ENCODE measurements at places on chromosomes 6 and 20. TPM values are rescaled to one million over a fixed set of nuclear protein-coding genes. Genes with fewer than 3 reads are reported as not detected.

The SERINC3 gene
- total RNA-seq: 107 TPM

The HEY2 gene
- total RNA-seq: 1.0 TPM

The DEFB129 gene
- total RNA-seq: not detected

GRCh38 chr6:105561486-105561885 is 158.6 kb upstream of the PREP start:
- H3K36me3 ChIP-seq: no peaks in the 10 kb centered on the region
- no peak overlapping the region for H3K27ac ChIP-seq
- DNase-seq: no peak
- H3K4me3 ChIP-seq: no peak overlapping the region
- no peaks in the 10 kb centered on the region for H3K4me1 ChIP-seq

DNA sequence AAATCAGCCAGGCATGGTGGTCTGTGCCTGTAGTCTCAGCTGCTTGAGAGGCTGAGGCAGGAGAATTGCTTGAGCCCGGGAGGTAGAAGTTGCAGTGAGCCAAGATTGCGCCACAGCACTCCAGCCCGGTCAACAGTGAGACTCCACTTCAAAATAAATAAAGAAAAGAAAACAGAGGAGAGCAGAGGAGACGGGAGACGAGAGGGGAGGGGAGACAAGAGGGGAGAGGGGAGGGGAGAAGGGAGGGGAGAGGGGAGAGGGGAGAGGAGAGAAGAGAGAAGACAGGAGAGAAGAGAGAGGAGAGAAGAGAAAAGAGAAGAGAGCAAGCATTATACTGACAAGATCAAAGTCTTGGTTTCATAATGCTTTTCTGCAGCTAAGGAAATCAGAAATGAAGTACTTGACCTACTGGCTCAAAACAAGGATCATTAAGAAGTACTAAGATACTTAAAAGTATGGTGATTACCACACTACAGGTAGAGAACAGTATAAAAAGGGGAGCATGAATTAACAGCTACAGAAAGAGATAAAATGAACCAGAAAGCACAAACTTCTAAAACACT is 30.5 kb downstream of the FAM8A1 start:
- H3K4me3 ChIP-seq: no peak overlapping the region
- no peaks in the 10 kb centered on the region for H3K4me1 ChIP-seq
- no peak for DNase-seq
- H3K27ac ChIP-seq: no peak overlapping the region
- peaks cover 33% of the 10 kb centered on the region for H3K36me3 ChIP-seq

GRCh38 chr6:111583986-111584385 is 21.7 kb downstream of the TRAF3IP2 start:
- H3K36me3 ChIP-seq: peaks cover 4% of the 10 kb centered on the region
- no peak overlapping the region for H3K27ac ChIP-seq
- no peak for DNase-seq
- H3K4me3 ChIP-seq: no peak overlapping the region
- peaks cover 7% of the 10 kb centered on the region for H3K4me1 ChIP-seq

GRCh38 chr6:51350308-51350904 is 531.7 kb downstream of the TFAP2B start:
- no peak for DNase-seq
- H3K27ac ChIP-seq: no peak overlapping the region
- no peaks in the 10 kb centered on the region for H3K4me1 ChIP-seq
- H3K36me3 ChIP-seq: no peaks in the 10 kb centered on the region

DNA sequence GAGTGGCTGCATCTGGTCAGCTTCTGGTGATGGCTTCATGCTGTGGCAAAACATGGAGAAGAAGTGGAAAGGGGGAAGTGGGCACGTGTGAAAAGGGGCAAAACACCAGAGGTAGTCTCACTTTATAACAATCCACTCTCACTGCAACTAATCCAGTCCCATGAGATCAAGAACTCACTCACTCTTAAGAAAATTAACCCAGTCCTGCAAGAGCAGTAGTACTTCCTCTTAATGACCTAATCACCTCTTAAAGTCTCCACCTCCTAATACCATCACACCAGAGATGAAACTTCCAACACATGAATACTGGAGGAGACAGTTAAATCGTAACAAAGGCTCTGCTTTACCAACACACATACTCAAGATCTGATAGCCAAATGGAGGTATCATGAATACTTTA is 152.6 kb downstream of the THEMIS start:
- DNase-seq: no peak
- no peaks in the 10 kb centered on the region for H3K36me3 ChIP-seq
- no peaks in the 10 kb centered on the region for H3K4me1 ChIP-seq
- no peaks in the 10 kb centered on the region for H3K27me3 ChIP-seq
- H3K4me3 ChIP-seq: no peak overlapping the region

- no peaks in the 10 kb centered on the region for H3K36me3 ChIP-seq
- H3K27me3 ChIP-seq: no peaks in the 10 kb centered on the region
- no peaks in the 10 kb centered on the region for H3K4me1 ChIP-seq
- no peak for DNase-seq
- H3K4me3 ChIP-seq: no peak overlapping the region
Measured at GRCh38 chr6:153588330-153588729, 450.7 kb upstream of the OPRM1 start.

DNA sequence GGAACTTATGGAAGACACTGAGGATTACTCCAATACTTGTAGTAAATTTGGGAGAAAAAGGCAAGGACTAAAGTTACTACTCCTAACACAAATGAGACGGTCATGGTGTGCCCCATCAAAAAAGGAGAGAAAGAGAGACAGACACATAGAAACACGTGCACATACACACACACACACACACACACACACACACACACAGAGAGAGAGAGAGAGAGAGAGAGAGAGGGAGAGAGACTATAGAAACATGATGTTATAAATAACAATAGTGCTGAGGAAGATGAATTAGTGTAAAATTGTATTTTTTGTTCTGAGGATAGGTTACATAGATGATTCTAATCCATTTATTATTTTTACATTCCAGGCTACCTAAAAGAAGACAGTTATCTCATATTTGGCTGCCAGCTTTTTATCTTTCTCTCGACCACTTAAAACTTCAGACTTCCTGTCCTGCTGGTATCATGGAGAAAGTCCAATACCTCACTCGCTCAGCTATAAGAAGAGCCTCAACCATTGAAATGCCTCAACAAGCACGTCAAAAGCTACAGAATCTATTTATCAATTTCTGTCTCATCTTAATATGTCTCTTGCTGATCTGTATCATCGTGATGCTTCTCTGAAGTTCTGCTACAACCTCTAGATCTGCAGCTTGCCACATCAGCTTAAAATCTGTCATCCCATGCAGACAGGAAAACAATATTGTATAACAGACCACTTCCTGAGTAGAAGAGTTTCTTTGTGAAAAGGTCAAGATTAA is 10.5 kb downstream of the PLN start:
- no peak overlapping the region for H3K27ac ChIP-seq
- peak; percentile 28 for DNase-seq
- H3K27me3 ChIP-seq: no peaks in the 10 kb centered on the region

DNA sequence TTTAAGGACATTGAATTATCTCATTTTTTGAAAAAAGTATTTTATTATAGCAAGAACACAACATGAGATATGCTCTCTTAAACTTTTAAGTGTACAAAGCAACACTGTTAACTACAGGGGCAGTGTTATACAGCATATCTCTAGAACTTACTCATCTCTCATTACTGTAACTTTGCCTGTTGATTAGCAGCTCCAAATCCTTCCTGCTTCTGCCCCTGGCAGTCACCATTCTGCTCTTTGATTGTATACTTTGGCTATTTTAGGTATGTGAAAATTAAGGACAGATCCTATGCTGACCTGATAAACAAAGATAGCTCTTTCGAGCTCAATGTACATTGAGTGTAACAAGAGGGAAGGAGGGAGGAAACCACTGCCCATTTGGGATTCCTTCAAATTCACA is 1349.8 kb upstream of the GJE1 start:
- no peaks in the 10 kb centered on the region for H3K36me3 ChIP-seq
- H3K4me1 ChIP-seq: no peaks in the 10 kb centered on the region
- no peak for DNase-seq
- no peaks in the 10 kb centered on the region for H3K27me3 ChIP-seq

- DNase-seq: no peak
- no peak overlapping the region for H3K27ac ChIP-seq
- H3K27me3 ChIP-seq: no peaks in the 10 kb centered on the region
Measured at GRCh38 chr20:54356801-54357200, 118.6 kb upstream of the DOK5 start.

DNA sequence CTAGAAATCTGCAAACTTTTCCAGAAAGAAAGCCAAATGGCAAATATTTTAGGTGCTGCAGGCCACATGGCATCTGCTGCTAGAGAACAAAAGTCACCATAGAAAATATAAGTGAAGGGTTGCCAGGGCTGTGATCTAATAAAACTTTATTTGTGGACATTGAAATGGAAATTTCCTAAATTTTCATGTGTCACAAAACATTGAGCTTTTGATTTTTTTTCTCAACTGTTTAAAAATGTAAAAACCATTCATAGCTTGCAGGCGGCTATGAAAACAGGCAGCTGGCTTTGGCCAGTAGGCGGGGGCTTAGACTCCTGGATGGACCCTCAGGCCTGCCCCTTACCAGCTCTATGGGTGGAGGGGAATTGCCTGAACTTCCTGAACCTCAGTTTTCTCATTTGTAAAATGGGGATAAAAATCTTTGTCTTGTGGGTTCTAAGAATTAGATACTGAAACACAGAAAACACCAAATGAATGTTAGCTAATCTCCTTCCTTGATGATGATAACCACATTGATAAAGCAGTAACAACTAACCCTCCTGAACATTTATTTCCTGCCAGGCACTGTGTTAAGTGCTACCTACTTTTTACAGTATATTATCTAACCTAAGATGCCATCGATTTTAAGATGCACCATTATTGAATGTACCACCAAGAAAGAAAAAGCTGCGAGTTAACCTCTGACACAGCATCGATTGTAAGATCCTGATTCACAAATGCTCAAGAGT is 85.5 kb downstream of the SLC22A23 start:
- H3K36me3 ChIP-seq: no peaks in the 10 kb centered on the region
- H3K27me3 ChIP-seq: no peaks in the 10 kb centered on the region
- H3K4me1 ChIP-seq: no peaks in the 10 kb centered on the region

Data from astrocyte (in vitro differentiated cells and primary cell).